Fibroblast of skin of right biceps (primary cell): ENCODE measurements at places on chromosomes 1 and 21.

DNA sequence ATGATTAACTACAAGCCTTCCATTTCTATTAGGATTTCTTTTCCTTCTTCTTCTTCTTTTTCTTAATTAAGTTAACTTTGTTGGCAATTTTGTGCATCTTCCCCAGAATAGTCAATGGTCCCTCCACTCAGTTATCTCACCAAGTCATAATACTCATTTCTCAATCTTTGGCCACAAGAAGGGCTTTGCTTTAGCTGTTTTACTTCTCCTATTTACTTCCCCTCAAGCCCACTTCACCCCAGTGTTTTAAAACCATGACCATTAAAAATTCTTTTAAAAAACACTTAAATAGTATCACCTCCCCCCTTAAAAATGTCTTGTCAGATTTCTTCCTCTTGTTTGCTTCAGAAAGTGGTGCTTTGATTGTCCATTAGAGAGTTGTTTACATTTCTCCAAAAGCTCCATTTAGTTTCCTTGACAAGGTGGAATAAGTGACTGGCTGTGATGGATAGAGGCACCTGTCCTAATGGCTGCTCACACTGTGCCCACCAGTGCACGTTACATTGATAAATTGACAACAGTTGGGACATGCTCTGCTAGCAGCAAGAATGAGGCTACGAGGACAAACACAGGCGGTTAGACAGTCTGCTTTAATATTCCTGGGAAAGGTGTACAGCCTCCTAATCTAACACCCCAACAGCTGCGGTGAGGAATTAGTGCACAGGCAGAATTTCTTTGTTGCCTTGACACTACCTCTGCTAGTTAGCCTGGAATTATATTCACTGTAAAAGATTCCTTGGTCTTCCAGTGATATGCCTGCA, 354.7 kb downstream of the LMO4 start:
- no peak for DNase-seq

GRCh38 chr1:212670301-212670700, 29.3 kb downstream of the BATF3 start:
- DNase-seq, result no peak

- DNase-seq, result no peak
These were observed 48.9 kb upstream of the LEPR start for GRCh38 chr1:65371544-65371943.

- no peak for DNase-seq
These were observed 24.9 kb downstream of the KCNN3 start for GRCh38 chr1:154845174-154845573.

DNA sequence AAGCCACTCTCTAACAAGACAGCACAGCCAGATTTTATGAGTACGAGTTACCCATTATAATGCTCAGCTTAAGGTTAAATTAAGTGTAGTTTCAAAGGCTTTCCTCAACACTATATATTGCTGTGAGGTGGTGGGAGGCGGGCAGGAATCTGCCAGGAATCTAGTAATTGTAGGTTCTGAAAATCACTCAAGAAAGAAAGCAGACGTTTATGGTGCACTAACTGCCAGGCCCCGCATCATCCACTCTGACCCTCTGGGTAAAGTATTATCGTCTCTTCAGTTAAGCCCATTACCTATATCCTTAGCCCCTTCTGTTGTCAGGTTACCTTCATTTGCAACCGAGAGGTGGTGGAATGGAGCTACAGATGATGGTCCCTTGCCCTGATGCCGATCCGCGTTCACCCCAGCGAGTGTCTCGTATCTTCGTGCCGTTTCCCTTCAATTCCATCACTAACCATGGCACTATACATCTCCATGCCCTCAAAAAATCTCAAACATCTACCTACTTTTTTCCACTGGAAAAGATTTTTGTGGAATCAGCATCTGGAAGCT, 12.4 kb downstream of the HMGN1 start:
- no peak for DNase-seq

GRCh38 chr1:111894497-111894896, 95.0 kb downstream of the KCND3 start:
- DNase-seq, result no peak

GRCh38 chr1:230400007-230400344, 26.2 kb downstream of the PGBD5 start:
- DNase-seq, result no peak

DNA sequence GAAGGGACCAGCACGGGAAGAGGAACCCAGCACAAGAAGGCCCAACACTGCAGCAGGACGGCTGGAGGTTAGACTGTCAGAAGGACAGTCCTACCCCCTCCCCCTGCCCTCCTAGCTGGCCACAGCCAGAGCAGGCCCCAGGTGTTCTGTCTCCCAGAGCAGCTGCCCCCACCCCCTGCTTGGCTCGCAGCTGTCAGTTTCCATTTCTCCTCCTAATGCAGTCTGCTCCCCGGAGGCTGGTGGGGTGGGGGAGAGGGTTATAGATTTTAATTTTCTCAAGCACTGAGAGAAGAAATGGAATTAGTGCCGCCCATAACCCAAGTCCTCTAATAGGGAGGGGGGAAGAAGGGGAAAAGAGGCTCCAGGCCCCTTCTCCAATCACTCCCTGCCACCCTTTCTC, 13.0 kb upstream of the PEAR1 start:
- DNase-seq, result no peak
